ENCODE measurements at places on chromosomes 12 and 14. TPM values are rescaled to one million over a fixed set of nuclear protein-coding genes. Genes with fewer than 3 reads are reported as not detected.

- DNase-seq = no peak
- H3K4me1 ChIP-seq = no peaks in the 10 kb centered on the region
- H3K27ac ChIP-seq = no peak overlapping the region
- no peaks in the 10 kb centered on the region for H3K27me3 ChIP-seq
- H3K36me3 ChIP-seq = no peaks in the 10 kb centered on the region
Measured at GRCh38 chr12:59695379-59695778, 99.5 kb downstream of the SLC16A7 start.

DNA sequence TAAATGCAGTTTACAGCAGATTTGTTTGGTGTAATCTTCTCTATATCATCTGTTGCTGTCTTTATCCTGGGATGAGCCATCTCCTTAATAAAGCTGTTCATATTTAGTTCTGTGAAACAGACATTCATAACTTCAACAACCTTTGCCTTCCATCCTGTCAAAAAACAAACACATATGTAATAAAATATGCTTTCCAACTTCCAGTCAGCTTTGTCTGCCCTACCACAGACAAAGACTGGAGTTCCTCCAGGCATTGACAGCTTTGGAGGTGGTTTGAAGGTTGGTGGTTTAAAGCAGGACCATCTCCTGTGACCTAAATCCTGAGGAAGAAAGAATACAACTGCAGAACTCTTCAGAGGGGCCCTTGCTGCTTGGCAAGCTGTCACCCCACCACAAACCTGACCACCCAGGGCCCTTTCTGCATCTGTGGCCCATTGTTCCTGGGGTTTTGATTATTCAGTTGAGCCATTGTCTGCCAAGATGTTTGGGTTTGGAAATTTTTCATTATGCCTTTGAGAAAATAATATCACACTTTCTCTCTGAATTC, 28.2 kb upstream of the PTGR2 start:
- H3K27me3 ChIP-seq = peaks cover 3% of the 10 kb centered on the region
- H3K4me1 ChIP-seq = no peaks in the 10 kb centered on the region
- H3K27ac ChIP-seq = no peak overlapping the region

DNA sequence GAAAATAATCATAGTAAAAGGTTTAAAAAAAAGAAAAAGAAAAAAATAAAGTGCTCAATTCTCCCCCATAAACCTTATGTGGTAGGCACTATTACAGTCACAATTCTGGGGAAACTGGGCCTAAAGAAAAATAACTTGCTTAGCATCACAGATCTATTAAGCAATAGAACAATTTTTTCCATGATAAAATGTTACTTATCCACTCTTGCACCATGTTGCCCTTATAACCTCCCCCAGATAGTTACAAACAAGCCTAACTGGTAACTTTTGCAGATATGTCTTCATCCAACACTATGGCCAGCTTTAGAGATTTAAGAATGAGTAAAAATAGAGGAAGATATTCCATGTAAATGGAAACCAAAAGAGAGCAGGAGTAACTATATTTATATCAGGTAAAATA, 164.8 kb downstream of the DUSP6 start:
- H3K4me3 ChIP-seq = no peak overlapping the region
- H3K27ac ChIP-seq = no peak overlapping the region
- DNase-seq = no peak
- H3K4me1 ChIP-seq = no peaks in the 10 kb centered on the region

DNA sequence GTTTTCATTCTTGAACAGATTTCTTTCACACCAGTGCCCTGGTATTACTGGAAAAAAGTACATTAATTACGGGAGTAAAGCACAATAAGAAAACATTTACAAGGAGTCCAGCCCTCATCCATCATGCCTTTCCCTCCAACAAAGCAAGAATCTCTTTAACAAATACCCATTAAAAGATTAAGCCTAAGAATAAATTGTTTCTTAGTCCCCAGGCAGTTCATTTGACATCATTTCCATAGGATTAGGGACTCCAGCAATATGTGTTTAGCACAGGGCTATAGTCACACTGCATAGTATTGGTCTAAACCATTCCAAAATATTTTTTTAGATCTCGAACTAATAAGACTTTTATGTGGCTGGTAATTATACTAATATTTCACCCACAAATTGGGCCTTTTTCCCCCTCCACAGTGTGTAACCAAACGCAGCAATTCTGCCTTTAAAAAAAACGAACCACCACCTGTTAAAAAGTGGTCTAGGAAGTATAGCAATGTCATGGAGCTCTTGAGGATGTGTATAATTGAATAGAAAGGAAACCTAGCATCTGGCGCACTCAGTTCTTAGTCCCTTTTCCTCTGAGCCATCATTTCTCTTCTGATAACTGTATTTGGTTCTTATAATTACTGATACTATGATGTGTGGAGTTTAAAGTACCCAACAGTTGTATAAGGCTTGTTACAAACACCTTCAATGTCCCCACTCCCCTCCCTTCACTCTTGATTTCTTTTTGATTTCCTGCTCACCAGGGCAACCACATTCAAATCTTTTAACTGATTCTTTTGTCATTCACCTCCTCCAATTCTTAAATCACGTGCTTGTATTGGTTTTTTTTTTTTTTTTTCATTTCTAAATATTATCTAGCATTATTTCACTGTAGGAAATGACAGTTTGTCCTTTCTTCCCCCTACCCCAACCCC, 138.7 kb downstream of the ETV6 start:
- peak overlapping the region; percentile 68 for H3K27ac ChIP-seq
- H3K27me3 ChIP-seq = no peaks in the 10 kb centered on the region
- H3K4me3 ChIP-seq = no peak overlapping the region
- no peak for DNase-seq
- peaks cover 29% of the 10 kb centered on the region for H3K4me1 ChIP-seq
- H3K36me3 ChIP-seq = peaks cover 10% of the 10 kb centered on the region

GRCh38 chr14:35292051-35292769, at the start of gene PSMA6:
Gene PSMA6 (plus strand): TSS chr14:35292382. CDS start chr14:35292477, 95 bp downstream.
- no peaks in the 10 kb centered on the region for H3K27me3 ChIP-seq
- peak within 1 kb of the TSS; percentile 99 for H3K4me3 ChIP-seq
- peak; percentile 95 for DNase-seq
- peak within 1 kb of the TSS; percentile 99 for H3K27ac ChIP-seq
- H3K36me3 ChIP-seq = no peaks in the 10 kb centered on the region

DNA sequence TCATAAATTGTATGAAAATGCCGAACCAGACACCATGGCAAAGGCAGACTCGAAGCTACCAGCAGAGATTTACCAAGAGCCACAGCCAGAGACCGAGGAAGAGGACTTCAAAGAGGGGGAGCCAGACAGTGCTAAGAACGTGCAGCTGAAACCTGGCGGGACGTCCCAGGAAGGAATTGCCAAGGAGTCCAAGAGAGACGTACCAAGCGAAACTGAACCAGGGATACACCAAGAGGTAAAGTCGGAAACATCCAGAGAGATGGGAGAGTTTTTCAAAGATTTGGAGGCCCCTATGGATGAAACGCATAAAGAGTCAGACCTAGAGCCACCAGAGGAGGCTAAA, 294 bp downstream of the SAMD15 start:
- no peak for DNase-seq
- no peaks in the 10 kb centered on the region for H3K27me3 ChIP-seq
- H3K36me3 ChIP-seq = peaks cover 5% of the 10 kb centered on the region
- H3K27ac ChIP-seq = no peak overlapping the region

GRCh38 chr14:93084866-93085857, 30.6 kb downstream of the ITPK1 start:
- H3K4me1 ChIP-seq = peaks cover 13% of the 10 kb centered on the region
- H3K4me3 ChIP-seq = no peak overlapping the region
- no peaks in the 10 kb centered on the region for H3K27me3 ChIP-seq
- DNase-seq = no peak
- peak overlapping the region; percentile 62 for H3K27ac ChIP-seq
- H3K36me3 ChIP-seq = no peaks in the 10 kb centered on the region

- no peaks in the 10 kb centered on the region for H3K27me3 ChIP-seq
- H3K4me3 ChIP-seq = no peak overlapping the region
- no peaks in the 10 kb centered on the region for H3K4me1 ChIP-seq
- peak overlapping the region; percentile 47 for H3K27ac ChIP-seq
Measured at GRCh38 chr12:112216223-112216622, 90.9 kb downstream of the TRAFD1 start.

DNA sequence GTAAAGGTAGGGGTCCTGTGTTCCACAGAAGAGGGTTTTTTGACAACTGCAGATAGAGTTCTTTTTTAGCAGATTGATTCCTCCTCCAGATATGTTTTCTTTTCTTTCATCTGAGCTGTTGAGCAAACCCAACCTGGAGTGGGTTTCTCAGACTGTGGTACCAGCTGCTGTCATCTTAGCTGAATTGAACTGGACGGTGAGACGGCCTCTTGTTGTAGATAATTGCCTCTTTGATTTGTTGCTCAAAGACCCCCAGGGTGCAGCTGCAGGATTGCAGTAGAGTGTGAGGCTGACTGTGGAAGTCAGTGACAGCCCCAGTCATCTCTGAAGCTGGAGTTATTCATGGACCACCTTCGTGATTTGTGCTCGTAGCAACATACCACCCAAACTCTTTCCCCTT, 317.7 kb downstream of the AACS start:
- no peak for DNase-seq
- H3K27ac ChIP-seq = no peak overlapping the region
- H3K4me1 ChIP-seq = peaks cover 13% of the 10 kb centered on the region
- H3K27me3 ChIP-seq = peaks cover 9% of the 10 kb centered on the region

RAPGEF3 gene
- 1.2 TPM for total RNA-seq

REP15 gene
- total RNA-seq = 3.0 TPM

PTPN6 gene
- total RNA-seq = 65.4 TPM

NR4A1 gene
- 21.7 TPM for total RNA-seq

FOXN4 gene
- 0.33 TPM for total RNA-seq

IFNG-AS1 gene
- not detected for total RNA-seq
